ENCODE measurements at places on chromosomes 3 and 15. TPM values are rescaled to one million over a fixed set of nuclear protein-coding genes. Genes with fewer than 3 reads are reported as not detected.

The PLAAT1 gene
- 1.2 TPM for total RNA-seq

The PLSCR5 gene
- not detected for total RNA-seq

DNA sequence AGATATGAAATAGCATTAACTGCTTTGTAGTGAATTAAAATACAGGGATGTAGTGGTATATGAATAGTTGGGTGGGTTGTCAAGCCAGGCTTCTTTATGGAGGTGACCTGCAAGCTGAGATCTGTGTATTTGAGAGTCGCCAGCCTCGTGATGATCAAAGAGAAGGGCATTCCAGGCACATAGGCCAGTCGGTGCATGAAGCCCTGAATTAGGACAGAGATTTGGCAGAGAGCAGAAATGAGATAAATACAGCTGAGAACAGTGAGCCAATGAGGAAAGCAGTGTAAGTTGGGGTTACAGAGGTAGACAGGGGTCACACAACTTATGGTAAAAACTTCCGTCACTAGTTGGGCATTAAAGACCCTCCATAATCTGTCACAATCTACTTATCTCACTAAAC, 641.9 kb downstream of the OTOL1 start:
- no peak for DNase-seq
- H3K27me3 ChIP-seq = no peaks in the 10 kb centered on the region
- H3K36me3 ChIP-seq = no peaks in the 10 kb centered on the region
- H3K4me3 ChIP-seq = no peak overlapping the region

GRCh38 chr3:45078910-45079522, 52.9 kb downstream of the CLEC3B start:
- no peak overlapping the region for H3K4me3 ChIP-seq
- no peaks in the 10 kb centered on the region for H3K36me3 ChIP-seq
- peak overlapping the region; percentile 37 for H3K27ac ChIP-seq
- peaks cover 65% of the 10 kb centered on the region for H3K4me1 ChIP-seq
- H3K27me3 ChIP-seq = no peaks in the 10 kb centered on the region

- no peak overlapping the region for H3K27ac ChIP-seq
- H3K4me1 ChIP-seq = peaks cover 65% of the 10 kb centered on the region
- peaks cover 20% of the 10 kb centered on the region for H3K36me3 ChIP-seq
- no peak for DNase-seq
Measured at GRCh38 chr3:138940446-138940845, 6.5 kb downstream of the FOXL2 start.

DNA sequence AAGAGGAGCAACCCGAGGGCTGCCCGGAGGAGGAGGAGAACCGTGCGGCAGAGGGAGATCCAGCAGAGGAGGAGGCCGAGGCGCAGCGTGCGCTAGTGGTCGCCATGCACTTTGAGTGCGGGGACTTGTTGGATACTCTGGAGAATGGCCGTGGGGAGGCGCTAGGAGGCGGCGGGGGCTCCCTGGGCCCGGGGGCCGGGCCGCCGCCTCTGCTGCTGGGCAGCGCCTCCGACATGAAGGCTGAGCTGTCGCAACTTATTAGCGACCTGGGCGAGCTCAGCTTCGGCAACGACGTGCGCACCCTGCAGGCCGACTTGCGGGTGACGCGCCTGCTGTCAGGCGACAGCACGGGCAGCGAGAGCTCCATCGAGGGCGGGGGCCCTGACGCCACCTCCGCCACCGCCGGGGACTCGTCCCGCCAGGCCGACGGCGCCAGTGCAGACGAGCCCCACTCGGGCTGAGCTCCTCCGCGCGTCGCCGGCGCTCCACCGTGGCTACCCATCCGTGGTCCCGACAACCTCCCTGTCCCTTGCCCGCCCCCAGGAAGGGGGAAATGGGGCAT, 2.0 kb downstream of the FAM43A start:
- H3K4me3 ChIP-seq = no peak overlapping the region
- no peaks in the 10 kb centered on the region for H3K27me3 ChIP-seq
- no peaks in the 10 kb centered on the region for H3K36me3 ChIP-seq
- peaks cover 5% of the 10 kb centered on the region for H3K4me1 ChIP-seq

GRCh38 chr3:132642539-132642847, 17.1 kb downstream of the ACAD11 start:
- H3K27ac ChIP-seq = no peak overlapping the region
- DNase-seq = no peak
- no peaks in the 10 kb centered on the region for H3K4me1 ChIP-seq
- no peak overlapping the region for H3K4me3 ChIP-seq
- no peaks in the 10 kb centered on the region for H3K27me3 ChIP-seq

DNA sequence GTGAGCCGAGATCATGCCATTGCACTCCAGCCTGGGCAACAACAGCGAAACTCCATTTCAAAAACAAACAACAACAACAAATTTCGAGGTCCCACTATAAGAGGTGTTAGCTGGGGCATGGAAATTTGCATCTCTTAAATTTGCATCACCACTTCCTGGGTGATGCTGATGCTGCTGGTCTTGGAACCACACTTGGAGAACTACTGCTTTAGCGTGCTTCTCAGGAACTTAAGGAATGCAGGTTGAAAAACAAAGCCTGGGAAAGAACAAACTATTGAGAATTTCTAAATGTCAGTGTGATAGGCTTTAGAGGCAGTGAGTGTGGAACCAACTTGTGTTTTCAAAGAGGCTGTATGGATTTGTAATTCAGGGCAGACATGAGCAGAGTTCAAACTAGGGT, 858.4 kb upstream of the ARPP21 start:
- no peak overlapping the region for H3K4me3 ChIP-seq
- DNase-seq = no peak
- H3K4me1 ChIP-seq = no peaks in the 10 kb centered on the region
- no peak overlapping the region for H3K27ac ChIP-seq

DNA sequence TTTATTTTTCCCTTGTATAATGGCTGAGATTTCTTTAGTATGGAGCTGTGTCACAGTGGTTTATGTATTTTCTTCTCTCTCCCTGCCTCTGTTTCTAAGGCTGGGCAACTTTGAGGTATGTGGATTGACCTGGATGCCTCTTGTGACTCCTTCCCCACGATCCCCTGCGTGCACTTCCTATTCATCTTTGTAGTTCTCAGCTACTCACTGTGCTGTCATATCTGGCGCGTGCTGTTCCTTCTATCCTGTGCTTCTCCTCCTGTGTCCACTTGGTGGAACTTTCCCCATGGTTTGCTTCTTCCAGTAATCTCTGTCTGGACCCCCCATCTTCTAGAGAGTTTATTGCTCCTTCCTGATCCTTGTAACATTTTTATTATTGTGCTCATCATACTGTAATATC, 97.3 kb downstream of the AKAP13 start:
- H3K27me3 ChIP-seq = no peaks in the 10 kb centered on the region
- H3K4me3 ChIP-seq = no peak overlapping the region
- H3K4me1 ChIP-seq = no peaks in the 10 kb centered on the region
- H3K36me3 ChIP-seq = no peaks in the 10 kb centered on the region
- H3K27ac ChIP-seq = no peak overlapping the region

- no peaks in the 10 kb centered on the region for H3K27me3 ChIP-seq
- H3K27ac ChIP-seq = no peak overlapping the region
- peaks cover 55% of the 10 kb centered on the region for H3K36me3 ChIP-seq
- DNase-seq = no peak
Measured at GRCh38 chr15:89139613-89140499, 51.6 kb downstream of the ABHD2 start.

GRCh38 chr3:79167651-79168416, 600.0 kb downstream of the ROBO1 start:
- H3K4me3 ChIP-seq = no peak overlapping the region
- no peak overlapping the region for H3K27ac ChIP-seq
- no peaks in the 10 kb centered on the region for H3K4me1 ChIP-seq
- no peak for DNase-seq

- no peaks in the 10 kb centered on the region for H3K4me1 ChIP-seq
- no peak for DNase-seq
- H3K27me3 ChIP-seq = no peaks in the 10 kb centered on the region
- no peak overlapping the region for H3K27ac ChIP-seq
- no peak overlapping the region for H3K4me3 ChIP-seq
- H3K36me3 ChIP-seq = no peaks in the 10 kb centered on the region
Measured at GRCh38 chr3:18349197-18349798, 75.8 kb downstream of the SATB1 start.

DNA sequence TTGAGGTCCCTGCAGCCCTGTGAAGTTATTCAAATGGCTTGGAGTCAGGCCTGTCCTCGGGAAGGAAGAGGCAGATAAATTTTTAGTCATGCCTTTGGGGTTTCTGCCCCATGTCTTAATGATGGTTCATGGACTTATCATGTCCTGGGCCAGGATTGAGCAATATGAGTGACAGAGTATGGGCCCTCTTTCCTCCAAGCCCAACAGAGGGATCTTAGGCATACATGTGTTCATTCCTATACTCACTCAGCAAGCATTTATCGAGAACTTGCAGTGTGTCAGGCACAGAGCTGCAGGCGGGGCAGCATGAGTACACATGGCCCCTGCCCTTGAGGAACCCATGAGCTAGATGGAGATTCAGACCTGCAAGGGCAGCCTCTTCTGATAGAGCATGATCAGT, 6.2 kb downstream of the ESYT3 start:
- no peak for DNase-seq
- H3K36me3 ChIP-seq = no peaks in the 10 kb centered on the region
- H3K4me3 ChIP-seq = no peak overlapping the region
- H3K27me3 ChIP-seq = peaks cover 46% of the 10 kb centered on the region
- no peak overlapping the region for H3K27ac ChIP-seq
